ENCODE measurements at places on chromosomes 5 and 9.

DNA sequence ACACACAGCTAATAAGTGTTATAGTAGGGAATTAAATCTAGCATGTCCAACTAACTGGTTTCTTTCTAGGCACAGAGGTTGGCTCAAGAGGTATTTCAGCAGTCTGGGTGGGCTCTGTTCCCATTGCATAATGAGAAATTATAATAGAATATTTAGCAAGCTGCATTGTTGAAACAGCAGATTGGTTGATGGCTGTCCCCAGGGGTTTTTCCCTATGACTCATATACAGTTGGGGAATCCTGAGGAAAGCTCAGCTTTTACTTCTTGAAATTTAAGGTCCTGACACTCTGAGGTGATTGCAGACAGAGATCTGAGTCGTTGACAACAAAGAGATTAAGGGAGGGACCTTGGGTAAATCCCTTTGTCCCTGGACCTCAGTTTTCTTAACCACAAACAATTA is 38.3 kb upstream of the TNFSF8 start:
- no peak for DNase-seq

- DNase-seq, result peak; percentile 86
Observed at GRCh38 chr5:150599917-150600511, 40.4 kb upstream of the SYNPO start.

- DNase-seq, result no peak
Observed at GRCh38 chr9:73549991-73550390, 398.3 kb downstream of the ANXA1 start.

DNA sequence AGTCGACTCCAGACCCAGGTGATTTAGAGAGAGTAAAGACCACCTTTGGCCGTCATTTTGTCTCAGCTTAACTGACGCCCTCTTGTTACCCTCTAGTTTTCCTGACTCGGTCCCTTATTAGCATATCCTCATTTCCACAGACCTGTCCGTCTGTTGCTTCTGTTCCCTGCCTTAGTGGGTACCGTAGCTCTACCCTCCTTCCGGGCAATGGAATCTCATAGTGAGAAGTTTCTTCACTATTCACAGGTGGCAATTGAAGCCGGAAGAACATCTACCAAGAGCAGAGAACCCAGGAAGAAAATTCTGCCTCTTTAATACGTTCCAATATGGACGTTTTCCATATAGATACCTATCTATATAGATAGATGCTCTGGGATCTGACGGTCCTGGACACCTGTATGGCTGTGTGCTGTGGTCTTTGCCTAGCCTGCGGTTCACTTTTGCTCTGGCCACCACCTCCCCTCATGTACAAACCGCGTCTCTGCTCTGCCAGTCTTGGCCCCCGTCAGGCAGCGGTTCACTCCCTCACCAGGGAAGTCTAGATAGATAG is 652 bp upstream of the TMEM161B start:
- no peak for DNase-seq

- no peak for DNase-seq
Observed at GRCh38 chr5:115389799-115390382, 93.4 kb upstream of the CCDC112 start.
